HFF-Myc (cell line): ENCODE measurements at places on chromosomes 16 and 17.

GRCh38 chr17:78577296-78577695 lies at the start of gene DNAH17:
TSS of gene DNAH17 (minus strand) at chr17:78577396. CDS start at chr17:78575057, 2,339 bp downstream.
- DNase-seq = no peak

DNA sequence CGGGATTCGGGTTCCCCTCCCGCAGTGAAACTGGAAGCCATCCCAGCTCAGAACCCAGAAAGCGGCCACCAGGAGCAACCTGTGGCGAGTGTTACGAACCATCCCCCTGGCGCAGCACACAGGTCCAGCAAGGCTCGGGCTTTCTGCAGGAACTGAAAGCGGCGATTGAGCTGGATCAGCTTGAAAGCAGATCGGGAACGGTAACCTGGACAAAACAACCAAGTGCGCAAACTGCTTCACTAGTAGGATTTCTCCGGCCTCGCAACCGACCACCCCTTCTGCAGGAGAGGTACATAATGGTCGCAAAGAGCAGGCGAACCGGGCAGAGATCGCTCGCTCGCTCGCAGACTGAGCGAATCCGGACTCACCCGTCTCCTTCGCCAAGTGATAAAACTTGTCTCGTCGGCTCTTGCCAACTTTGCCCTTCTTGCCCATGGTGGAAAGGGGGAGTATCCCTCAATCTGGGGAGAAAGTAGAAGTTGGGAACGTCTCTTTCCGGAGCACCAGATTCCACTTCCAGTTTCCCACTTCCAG lies 696 bp upstream of the PSMC5 start:
- DNase-seq = no peak

- DNase-seq = no peak
Measured at GRCh38 chr16:89067677-89068443, 25.8 kb upstream of the ACSF3 start.

- DNase-seq = no peak
Measured at GRCh38 chr17:68766640-68767039, 165.5 kb upstream of the FAM20A start.

DNA sequence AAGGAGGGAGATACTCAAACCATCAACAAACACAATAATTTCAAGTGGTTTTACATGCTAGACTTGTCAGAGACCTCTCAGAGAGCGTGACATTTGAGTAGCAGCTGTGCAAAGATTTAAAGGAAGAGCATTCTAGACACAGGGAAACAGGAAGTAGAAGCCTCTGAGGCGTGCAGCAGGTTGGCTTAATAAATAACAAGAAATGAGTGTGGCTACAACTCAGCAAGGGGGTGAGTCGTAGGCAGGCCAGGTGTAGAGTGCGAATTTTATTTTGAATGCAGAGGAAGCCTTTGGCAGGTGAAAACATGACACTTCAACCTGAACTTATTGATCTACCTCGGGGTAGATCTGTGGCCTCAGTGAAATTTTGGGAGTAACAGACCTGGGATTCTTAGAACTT lies 73.2 kb upstream of the MRTFB start:
- no peak for DNase-seq

DNA sequence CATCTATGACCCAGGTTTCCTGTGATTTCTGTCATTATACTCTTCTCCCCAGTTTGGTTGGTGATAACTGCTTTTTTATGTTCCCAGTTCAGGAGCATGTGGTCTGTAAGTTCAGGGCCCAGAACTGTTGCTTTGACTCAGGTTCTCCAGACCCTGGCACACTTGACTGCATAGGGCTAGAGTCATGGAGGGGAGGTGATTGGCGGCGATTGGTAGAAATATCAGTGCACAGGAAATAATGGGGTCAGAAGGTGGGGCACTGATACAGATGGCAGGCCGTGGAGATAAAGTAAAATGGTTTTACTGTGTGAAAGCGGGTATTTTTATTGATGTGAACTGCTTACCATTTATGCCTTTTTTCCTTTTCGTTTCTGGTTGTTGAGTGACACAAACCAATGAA lies 28.7 kb downstream of the TAC4 start:
- DNase-seq = no peak

DNA sequence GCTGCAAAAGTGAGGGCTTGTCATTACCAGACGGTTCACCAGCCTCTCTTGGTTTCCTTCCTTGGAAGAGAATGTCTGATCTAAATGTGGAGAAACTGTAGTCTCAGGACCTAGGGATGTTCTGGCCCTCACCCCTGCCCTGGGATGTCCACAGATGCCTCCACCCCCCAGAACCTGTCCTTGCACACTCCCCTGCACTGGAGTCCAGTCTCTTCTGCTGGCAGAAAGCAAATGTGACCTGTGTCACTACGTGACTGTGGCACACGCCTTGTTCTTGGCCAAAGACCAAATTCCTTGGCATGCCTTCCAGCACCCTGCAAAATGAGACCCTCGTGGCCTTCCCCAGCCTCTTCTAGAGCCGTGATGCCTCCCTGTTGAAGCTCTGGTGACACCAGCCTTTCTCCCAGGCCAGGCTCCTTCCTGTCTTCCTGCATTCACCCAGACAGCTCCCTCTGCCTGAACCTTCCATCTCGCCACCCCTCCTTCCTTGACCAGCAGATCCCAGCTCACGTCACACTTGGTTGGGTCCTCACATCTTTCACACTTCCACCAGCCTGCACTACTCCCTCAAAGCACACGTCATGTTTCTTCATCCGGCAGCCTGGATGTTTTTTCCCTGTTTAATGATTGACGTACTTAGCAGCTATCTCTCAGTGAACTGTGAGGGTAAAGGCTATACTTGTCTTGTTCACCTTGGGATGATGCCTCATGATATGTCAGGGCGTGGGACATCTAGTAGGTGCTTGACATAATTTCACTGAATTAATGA lies 4.3 kb downstream of the ZNF768 start:
- no peak for DNase-seq

GRCh38 chr17:77461277-77462057 lies 320.7 kb downstream of the SEC14L1 start:
- no peak for DNase-seq

GRCh38 chr17:81142301-81143199 lies 22.8 kb upstream of the PVALEF start:
- DNase-seq = peak; percentile 37

DNA sequence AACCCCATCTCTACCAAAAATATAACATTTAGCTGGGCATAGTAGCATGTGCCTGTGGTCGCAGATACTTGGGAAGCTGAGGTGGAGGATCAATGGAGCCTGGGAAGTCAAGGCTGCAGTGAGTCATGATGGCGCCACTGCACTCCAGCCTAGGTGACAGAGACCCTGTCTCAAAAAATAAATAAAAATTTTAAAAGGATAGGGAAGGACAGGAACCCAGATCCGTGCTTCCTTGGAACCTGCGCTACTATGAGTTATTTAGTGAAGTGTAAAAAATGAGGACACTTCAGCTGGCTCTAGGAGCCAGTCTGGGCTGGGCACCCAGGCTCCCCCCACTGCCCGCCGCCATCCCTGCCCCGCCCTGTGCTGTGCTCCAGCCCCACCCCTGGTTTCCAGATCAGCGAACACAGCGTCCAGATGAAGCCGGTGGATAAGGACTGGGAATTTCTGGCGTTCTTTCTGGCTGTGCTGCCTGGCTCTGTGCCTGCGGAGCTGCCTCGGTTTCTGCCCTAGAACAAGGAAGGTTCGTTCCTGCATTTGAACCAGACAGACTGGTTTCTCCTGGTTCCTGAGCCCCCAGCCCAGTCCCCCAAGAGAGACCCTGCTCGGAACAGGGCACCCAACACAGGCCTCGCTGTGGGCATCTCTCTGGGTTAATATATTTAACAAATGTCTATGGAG lies 18.5 kb downstream of the PLLP start:
- DNase-seq = no peak

DNA sequence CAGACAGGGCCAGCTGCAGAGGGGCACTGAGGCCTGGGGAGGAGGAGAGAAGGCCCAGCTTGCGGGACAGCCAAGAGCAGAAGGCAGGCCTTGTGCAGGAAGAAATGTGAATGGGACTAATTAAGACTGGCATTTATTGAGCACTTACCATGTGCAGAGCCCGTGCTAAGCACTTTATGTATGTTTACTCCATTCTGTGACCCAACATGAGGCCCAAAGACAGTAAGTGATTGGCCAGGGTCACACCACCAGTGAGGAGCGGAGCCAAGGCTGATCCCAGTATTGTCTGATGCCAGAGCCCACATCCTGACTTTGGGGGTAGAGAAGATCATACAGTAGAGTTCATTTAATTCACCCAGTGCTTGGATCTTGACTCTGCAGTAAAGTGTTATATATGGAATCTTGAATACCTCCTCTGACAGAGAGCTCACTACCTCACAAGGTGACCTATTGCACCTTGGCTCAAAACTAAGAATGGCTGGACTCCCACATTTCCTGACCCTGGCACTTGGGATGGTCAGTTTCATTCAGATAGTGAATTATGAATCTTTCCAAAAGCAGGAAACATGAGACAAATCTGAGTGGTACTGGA lies 13.6 kb downstream of the KATNB1 start:
- DNase-seq = peak; percentile 71

GRCh38 chr17:39828443-39828842 lies 35.7 kb downstream of the IKZF3 start:
- DNase-seq = no peak

DNA sequence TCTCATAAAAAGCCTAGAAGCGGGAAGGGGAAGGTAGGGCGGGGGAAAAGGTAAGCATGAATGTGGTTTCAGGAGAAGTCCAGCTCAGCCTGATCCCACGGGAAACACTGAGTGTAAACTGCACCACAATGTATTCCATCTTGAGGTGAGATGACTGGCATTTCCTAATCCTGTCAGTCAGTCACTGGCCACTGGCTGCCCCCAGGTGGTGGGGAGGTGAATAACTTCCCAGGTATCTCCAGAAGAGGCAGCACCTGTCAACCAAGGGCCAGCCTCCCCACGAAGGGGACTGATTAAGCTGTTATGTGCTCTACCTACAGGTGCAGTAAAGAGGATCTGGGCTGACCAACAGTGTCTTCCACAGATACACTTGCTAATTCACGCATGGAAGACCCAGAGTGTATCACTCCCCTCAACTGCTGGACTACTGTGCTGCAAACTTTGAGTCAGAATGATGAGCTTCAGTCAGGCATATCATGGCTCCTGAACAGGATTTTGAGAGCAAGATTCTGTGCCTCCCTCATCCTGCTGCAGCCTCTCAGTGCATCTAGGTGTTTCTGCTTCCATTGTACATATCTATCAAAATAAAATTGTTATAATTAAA lies 108.5 kb upstream of the CCL2 start:
- no peak for DNase-seq

DNA sequence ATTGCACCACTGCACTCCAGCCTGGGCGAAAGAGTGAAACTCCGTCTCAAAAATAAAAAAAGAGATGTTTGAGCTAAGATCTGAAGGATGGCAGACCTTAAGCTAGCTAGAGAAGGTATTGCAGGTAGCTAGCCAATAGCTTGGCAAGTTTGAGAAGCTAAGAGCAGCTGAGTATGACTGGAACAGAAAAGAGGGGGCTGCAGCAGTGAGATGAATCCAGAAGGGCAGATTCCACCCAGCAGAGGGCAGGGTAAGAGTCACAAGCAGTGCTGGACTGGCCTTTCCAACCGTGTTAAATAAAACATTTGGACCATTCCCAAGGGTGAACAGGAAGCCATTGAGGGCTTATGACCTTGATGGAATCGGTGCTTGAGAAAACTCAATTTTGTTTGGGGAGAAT lies 5.7 kb upstream of the PHAF1 start:
- no peak for DNase-seq

- no peak for DNase-seq
Measured at GRCh38 chr16:66054095-66054494, 312.4 kb upstream of the CDH5 start.

DNA sequence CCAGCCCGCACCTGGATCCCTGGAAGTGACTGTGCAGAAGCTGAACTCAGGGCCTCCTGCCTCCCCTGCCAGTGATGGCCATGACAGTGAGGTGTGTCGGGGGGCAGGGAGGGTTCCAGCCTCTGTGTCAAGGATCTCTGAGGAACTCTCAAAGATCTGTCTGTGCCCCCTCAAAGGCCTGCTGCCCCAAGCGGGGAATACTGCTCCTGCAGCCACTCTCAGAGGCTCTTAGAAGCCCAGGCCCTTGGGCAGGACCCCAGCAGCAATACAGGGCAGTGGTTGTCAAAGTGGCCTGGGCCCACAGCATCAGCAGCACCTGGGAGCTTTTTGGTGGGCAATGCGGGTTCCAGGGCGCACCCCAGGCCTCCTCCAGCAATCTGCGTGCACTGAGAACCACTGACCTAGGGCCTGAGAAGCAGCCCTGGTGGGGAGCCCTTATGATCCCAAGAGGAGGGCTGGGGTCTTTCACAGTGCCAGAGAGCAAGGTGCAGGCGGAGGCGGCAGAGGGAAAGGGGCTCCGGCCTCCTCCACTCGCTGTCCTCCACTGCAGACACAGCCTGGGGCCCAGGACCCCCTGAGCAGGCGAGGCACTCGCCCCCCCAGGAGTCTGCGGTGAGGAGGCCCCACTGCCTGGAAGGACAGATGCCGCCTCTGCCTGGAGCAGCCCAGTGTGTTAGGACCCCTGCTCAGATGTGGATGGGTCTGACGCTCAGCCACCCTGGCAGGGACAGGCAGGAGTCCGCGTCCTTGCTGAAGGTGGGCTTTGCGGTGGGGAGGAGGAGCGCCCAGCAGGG lies 42.1 kb downstream of the ENGASE start:
- DNase-seq = no peak

- DNase-seq = no peak
Measured at GRCh38 chr16:70151941-70152509, 21.6 kb upstream of the CLEC18C start.

DNA sequence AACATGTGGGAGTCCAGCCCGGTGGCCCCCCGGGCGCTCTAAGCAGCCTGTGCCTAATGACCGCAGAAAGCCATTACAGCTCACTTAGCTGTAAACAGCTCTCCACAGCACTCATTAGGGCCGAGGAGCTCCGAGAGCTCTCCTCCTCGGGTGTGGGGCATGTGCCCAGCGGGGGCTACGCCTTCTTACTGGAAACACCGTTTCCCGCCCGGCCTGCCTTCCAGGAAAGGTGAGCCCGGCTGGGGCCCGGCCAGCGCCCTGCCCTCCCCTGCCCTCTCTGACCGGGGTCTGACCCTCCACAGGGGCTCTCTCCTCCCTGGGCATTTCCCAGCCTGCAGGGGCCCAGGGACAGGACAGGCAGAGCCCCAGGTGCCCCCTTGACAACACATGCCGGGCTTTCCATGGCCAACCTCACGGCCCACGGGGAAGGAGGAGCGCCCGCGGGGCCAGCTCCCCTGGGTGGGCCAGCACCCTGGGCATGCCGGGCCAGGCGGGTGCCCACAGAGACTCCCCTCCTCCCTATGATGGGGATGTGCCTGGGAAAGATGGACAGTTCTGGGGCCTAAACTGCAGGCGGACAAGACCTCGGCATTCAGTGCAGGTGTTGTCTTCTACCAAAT lies 72.6 kb downstream of the SDK2 start:
- no peak for DNase-seq

- no peak for DNase-seq
Measured at GRCh38 chr17:70028978-70029767, 45.9 kb upstream of the KCNJ16 start.

- DNase-seq = no peak
Measured at GRCh38 chr17:63477480-63478440, 899 bp downstream of the ACE start.
